ENCODE measurements at places on chromosomes 1 and 21.

DNA sequence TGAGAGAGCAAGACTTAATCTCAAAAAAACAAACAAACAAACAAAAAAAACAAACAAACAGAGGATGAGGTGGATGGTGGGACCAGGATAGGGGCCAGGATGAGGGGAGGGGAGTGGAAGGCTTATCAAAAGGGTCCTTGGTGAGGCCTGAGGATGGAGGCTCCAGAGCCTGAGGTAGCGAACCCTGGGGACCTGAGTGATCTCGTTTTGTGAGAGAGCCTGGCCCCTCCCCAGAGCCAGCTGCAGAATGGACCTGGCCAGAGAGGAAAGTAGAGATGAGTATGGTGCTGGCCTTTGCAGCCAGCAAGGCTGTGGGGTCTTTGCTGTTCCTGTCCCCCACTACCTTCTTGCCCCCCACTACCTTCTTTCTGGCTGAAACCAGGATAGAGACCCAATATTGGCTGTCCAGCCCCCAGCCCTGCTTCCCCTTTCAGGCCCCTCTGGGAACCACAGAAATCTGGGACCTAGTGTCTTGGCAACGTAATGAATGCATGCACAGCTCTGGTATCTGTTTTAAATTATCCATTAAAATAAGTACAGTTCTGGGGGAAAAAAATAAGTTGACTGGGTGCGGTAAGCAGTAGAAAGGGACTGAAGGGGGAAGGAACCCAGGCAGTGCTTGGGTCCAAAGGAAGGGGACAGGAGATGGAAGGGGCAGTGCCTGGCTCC, 1.1 kb upstream of the LMNA start:
- DNase-seq: no peak

DNA sequence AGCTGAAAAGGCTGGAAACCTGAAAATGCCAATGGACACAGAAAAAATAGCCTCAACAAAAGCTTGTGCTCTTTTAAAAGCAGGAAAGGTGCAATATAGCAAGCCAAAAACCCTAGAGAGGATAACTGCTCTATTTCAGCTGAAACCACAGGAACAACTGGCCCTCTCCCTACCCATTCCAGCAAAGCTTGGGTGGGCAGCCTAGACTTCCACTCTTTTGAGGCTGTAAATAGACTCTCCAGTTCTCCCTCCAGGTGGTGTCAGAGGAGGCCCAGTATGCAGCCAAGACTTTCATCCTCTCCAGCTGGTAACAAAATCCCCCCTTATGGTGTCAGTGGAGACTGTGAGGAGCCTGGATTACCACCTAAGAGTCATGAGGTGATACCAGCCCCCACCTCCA, 206.9 kb upstream of the PLD5 start:
- no peak for DNase-seq

GRCh38 chr1:36172983-36173382, 17.0 kb downstream of the MAP7D1 start:
- no peak for DNase-seq

- DNase-seq: no peak
These were observed 175.3 kb upstream of the ARHGEF16 start for GRCh38 chr1:3279182-3279470.

GRCh38 chr21:39523399-39523798, 71.6 kb downstream of the SH3BGR start:
- DNase-seq: no peak

DNA sequence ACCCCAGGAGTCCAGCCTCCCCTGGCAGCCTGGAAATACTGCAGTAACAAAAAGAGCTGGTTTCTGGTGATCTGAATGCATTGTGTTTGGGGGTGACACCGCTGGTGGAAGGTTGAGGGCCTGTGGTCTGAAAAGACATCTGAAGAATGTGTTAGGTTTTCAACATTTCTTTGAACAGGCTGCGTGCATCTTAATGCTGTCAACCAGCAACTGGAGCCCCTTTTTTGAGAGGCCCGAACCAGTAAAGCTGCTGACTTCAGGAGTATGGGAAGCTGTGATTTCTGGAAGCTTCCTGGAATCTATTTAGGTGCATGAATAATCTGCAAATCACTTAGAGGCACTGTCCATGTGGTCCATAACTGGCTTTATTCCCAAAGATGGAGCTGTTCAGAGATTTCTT, 17.0 kb downstream of the ATP5PO start:
- no peak for DNase-seq

GRCh38 chr1:20634065-20634593, 871 bp downstream of the PINK1 start:
- no peak for DNase-seq

Measured in SIG-M5 (cell line).